Fibroblast of lung (primary cell): ENCODE measurements at places on chromosomes 5 and 9. TPM values are rescaled to one million over a fixed set of nuclear protein-coding genes. Genes with fewer than 3 reads are reported as not detected.
A peak's percentile ranks its signal among the peaks of the same experiment; 100 is the strongest.

- H3K4me1 ChIP-seq, result no peaks in the 10 kb centered on the region
- peak; percentile 64 for DNase-seq
- no peaks in the 10 kb centered on the region for H3K36me3 ChIP-seq
- H3K27ac ChIP-seq, result no peak overlapping the region
- no peaks in the 10 kb centered on the region for H3K27me3 ChIP-seq
- no peak overlapping the region for H3K4me3 ChIP-seq
These were observed 13.3 kb upstream of the RECK start for GRCh38 chr9:36023260-36024048.

- peaks cover 2% of the 10 kb centered on the region for H3K27me3 ChIP-seq
- H3K27ac ChIP-seq, result no peak overlapping the region
- H3K4me3 ChIP-seq, result no peak overlapping the region
- H3K36me3 ChIP-seq, result no peaks in the 10 kb centered on the region
- H3K4me1 ChIP-seq, result no peaks in the 10 kb centered on the region
- DNase-seq, result peak; percentile 58
These were observed 8.8 kb upstream of the IGFBPL1 start for GRCh38 chr9:38432922-38433510.

The TRIM7 gene
- total RNA-seq, result 2.3 and 7.3 TPM in 2 replicates

DNA sequence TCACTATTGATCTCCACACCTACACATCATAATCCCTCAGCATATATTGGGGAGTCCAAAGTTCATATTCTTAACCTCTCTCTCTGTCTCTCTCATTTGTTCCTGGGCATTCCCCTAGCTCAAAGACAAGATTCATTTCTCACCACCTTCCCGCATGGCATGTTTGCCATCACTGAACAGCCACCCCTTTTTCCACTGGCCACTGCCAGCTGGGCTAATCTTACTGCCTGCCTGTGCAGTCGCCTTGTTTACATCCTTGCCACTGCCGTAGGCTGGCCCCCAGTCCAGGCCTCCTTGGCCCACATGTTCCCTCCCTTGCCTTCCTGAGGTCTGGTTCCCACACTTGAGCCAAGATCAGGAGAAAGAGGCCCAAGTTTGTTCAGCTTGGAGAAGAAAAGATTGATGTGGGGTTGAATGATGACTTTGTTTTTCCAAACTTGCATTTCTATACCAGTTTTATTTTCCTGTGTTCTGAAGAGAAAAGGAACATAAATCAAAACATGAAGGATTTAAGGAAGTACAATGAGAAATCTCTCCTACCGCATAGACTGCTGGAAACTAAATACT is 80.2 kb downstream of the PLAC8L1 start:
- no peaks in the 10 kb centered on the region for H3K27me3 ChIP-seq
- no peak overlapping the region for H3K4me3 ChIP-seq
- H3K27ac ChIP-seq, result no peak overlapping the region
- H3K4me1 ChIP-seq, result no peaks in the 10 kb centered on the region
- DNase-seq, result no peak

DNA sequence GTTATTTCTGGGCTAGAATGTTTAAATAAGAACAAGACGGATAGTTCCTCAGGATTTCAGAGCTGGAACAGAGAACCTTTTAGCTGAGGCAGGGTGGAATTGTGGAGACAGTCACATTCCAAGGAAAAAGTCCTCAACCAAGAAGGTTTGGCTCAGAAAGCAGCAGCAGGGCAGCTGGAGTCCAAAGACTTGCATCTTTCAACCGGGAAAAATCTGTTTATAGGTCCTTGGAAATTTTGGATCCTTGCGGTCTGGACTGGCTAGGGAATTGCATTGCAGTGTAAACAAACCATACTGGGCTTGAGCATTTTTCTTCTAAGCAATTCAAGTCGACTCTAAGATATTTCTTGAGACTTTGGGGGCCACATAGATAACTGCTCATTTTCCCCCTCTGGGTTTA is 40.8 kb upstream of the HMHB1 start:
- no peak for DNase-seq
- no peak overlapping the region for H3K27ac ChIP-seq
- H3K27me3 ChIP-seq, result no peaks in the 10 kb centered on the region
- peaks cover 5% of the 10 kb centered on the region for H3K4me1 ChIP-seq
- H3K36me3 ChIP-seq, result no peaks in the 10 kb centered on the region
- H3K4me3 ChIP-seq, result no peak overlapping the region

DNA sequence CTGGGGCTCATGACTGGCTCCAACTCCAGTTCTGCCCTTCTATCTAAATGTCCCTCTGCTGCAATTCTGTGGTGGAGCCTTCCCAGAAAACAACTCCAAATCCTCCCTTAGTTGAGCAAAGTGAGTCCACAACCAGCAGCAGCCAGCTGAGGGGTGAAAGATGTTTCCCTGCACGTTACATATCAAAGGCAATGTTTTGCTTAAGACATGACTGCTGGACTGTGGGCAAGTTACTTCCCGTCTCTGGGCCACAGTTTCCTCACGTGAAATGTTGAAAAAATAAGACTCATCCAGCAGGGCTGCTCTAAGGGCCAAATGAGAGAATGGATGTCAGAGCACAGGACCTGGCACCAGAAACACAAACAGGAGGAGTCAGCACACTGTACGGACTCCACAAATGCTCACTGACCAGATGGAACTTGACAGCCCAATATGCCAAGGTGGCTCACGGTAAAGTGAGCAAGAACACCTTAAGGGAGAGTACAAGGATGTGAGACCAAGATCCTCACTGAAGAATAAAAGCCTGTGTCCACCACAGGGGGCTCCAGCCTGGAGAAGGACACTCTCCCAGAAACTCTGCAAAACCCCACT is 138.4 kb upstream of the ABCA1 start:
- no peaks in the 10 kb centered on the region for H3K27me3 ChIP-seq
- H3K4me3 ChIP-seq, result no peak overlapping the region
- no peaks in the 10 kb centered on the region for H3K36me3 ChIP-seq
- H3K4me1 ChIP-seq, result peaks cover 32% of the 10 kb centered on the region
- no peak overlapping the region for H3K27ac ChIP-seq
- no peak for DNase-seq

The IFNB1 gene
- total RNA-seq, result under 0.01 and 0.17 TPM in 2 replicates

DNA sequence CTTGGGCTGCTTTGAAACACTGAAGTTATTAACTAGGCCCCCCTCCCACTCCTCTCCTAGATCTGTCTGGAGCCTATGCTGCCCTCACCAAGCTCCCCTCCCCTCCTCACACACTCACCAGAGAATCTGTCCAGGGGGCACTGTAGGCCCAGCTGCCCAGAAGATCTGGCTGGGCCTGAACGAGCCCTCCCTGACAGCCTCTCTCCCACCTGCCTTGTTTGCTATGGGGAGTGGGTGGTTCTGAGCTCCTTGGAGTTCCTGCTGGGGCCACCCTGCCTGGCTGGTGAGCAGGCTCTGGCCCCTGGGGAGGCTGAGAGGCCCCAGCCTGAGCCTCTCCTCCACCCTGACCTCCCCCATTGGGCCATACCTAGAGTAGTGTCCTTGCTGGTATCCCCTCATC is 75.1 kb downstream of the PSD2 start:
- no peaks in the 10 kb centered on the region for H3K36me3 ChIP-seq
- H3K27me3 ChIP-seq, result peaks cover 10% of the 10 kb centered on the region
- DNase-seq, result no peak

The LRRC26 gene
- not detected in 2 replicates for total RNA-seq

DNA sequence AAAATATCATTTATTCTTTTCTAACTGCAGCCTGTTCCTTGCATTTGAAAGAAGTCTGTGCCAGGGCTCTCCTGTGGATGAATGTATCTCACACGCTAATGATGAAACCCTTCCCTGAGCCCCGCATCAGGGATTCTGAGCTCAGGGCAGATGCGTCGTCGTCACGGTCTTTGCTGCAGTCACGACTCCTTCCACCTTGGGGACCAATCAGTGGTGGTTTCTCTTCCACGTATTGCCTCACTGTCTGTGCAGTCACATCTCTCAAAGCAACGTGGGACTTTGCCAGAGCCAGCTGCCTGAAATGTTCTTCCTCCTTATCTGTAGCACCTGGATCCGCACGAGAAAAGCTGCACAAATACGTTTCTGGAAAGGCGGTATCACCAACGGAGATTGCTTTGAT is 13.9 kb upstream of the UBE2QL1 start:
- no peak overlapping the region for H3K4me3 ChIP-seq
- DNase-seq, result no peak

The TRIO gene
- total RNA-seq, result 139 and 281 TPM in 2 replicates
